ENCODE measurements at places on chromosomes 1 and 21. TPM values are rescaled to one million over a fixed set of nuclear protein-coding genes. Genes with fewer than 3 reads are reported as not detected.
A peak's percentile ranks its signal among the peaks of the same experiment; 100 is the strongest.

GRCh38 chr21:30831194-30831765, 1.7 kb upstream of the KRTAP7-1 start:
- peak; percentile 1 for DNase-seq

DNA sequence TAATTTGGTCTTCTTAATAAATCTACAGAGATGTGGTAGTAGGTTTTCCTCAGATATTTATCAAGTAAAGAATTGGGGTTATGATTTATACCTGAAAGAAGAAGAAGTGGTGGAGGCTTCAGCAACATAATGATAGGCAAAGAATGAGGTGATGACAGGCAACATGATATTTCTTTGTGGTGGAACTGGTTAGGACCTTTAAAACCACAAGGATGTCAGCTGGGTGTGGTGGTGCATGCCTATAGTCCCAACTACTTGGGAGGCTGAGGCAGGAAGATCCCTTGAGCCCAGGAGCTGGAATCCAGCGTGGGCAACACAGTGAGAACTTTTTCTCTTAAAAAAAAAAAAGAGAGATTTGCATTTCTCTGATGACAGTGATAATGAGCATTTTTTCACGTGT, 34.1 kb upstream of the COL11A1 start:
- DNase-seq, result no peak

GRCh38 chr1:235074523-235075047, 54.1 kb downstream of the TOMM20 start:
- DNase-seq, result peak; percentile 75

DNA sequence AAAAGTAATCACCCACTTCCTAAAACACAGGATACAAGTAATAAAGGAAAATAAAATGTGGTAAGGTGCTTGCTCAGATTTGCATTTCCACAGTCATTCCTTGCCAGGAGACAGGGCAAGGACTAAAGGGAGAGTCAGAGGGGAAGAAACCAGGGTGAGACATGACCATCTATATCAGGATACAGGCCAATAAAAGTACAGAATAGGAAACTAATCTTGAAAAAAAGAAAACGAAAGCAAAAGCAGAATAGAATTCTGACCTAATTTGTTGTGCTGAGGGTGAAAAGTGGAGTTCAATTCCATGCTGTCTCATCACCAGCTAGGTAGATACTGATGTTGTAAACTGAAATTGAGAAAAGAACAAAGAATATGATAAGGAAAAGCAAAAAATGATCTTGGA, 27.3 kb downstream of the JMJD4 start:
- no peak for DNase-seq

DNA sequence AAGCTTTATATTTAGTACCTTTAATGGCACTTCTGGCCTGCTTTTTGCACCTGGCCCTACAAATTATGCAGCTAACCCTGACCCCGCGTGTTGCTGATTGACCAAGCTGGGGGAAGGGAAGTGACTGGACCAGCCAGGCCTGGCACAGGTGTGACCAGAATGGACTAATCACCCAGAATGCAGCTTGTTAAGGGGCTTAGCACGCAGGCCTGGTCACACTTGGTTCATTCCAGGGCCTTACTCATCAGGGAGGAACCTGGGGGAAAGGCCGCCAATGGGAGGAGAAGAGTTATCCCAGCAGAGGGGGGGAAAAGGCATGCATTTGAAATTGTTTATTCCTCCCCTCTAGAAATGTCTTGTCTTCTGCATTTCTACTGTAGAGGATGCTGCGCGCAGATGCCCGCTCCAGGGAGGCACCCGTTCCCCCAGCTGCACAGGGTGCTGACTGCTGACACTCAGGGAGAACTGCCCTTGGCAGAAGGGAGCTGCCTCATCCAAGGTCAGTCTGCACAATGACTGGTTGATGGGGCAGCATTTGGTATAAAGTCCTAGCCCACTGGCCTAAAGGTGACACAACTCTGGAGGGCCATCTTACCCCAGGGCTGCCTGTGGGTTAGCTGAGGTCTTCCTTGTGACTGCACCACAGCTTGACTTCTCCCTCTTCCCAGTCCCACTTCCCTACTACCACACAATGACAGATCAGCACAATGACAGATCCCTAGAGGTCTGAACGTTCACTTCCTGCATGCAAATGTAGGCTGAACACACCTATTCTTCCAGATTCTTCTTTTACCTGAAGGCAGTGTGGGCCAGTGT, 29.0 kb downstream of the DHCR24 start:
- no peak for DNase-seq

- DNase-seq, result no peak
Observed at GRCh38 chr1:11013160-11013531, 692 bp downstream of the TARDBP start.

GRCh38 chr1:8097077-8097799, 71.1 kb upstream of the ERRFI1 start:
- DNase-seq, result peak; percentile 90

GRCh38 chr1:30824736-30825429, 67.3 kb upstream of the LAPTM5 start:
- no peak for DNase-seq

DNA sequence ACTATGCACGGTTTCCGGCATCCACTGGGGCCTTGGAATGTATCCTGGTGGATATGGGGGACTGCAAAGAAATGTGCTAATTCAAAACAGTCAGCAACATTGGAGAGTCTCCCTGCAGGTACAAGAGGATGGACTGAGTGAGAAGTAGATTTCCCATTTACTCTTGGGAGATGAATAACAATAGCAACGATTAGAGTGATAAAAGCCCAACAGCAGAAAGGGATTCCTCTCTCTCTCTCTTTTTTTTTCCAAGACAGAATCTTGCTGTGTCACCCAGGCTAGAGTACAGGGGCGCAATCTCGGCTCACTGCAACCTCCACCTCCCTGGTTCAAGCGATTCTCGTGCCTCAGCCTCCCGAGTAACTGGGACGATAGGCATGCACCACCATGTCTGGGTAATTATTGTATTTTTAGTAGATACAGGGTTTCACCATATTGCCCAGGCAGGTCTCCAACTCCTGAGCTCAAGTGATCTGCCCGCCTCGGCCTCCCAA, 5.0 kb upstream of the SHCBP1L start:
- DNase-seq, result no peak

DNA sequence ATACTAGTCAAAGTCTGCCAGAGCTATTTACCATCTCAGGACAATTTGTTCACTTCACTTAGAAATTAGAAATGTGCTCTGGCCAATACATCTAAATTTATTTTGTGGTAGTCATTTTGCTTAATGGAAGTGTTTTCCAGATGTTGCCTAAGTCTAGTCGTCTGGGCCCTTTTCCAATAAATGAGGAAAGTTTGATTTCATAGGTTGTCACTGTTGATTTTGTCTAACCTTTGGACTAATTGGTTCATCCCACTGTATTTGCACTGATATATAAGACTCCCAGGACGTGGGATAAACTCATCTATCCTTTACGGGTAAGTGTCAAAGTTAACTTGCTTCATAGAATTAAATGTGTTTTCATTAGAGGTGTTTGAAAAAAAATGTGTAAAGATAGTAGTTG, 79.1 kb downstream of the TPR start:
- DNase-seq, result no peak

DNA sequence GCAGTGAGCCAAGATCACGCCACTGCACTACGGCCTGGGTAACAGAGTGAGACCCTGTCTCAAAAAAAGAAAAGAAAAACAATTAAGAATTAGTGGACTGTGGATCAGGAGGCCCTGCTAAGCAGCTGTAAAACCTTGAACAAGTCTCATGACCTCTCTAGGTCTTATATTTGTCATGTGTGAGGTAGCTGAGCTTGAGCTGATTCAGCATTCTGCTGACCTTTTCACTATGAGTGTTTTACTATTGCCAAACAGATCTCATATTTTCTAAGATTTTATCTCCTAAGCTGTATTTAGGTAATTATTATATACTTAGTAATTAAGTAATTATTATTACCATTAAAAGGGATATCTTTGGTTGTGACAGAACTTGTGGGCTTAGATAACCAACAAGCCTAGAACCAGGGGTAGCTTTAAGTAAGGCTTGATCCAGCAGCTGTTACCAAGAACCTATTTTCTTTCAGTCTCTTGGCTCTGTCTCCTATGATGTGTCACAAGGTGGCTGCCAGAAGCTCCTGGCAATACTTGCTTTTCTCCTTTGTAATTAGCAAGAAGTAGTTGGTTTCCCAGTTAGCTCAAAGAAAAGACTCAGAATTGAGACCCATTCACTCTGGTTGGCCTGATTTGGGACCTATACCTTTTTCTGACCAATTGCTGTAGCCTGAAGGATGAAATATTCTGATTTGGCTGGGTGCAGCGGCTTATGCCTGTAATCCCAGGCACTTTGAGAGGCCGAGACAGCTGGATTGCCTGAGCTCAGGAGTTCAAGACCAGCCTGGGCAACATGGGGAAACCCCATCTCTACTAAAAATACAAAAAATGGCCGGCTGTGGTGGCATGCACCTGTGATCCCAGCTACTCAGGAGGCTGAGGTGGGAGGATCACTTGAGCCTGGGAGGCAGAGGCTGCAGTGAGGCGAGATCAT, 8.5 kb upstream of the ZC3H12A start:
- no peak for DNase-seq

DNA sequence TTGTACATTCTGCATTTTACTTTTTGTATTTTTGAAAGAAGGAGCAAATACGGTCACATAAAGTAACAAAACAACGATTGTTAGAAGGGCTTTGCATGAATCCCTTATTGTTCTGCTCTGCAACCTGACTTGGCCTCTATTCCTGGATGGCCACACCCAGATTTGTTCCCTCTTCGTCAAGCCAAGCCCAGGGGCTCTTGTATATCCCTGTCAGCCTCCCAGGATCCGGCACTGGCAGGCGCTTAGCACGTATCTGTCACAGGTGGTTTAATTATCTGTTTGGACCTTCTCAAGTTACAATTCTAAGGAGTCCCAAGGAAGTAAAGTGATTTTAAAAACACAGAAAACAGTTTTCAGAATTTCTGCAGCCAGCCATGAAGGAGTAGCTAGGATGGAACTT, 28.0 kb downstream of the CRYAA start:
- DNase-seq, result no peak

GRCh38 chr1:225021037-225021436, 91.6 kb downstream of the DNAH14 start:
- DNase-seq, result no peak

DNA sequence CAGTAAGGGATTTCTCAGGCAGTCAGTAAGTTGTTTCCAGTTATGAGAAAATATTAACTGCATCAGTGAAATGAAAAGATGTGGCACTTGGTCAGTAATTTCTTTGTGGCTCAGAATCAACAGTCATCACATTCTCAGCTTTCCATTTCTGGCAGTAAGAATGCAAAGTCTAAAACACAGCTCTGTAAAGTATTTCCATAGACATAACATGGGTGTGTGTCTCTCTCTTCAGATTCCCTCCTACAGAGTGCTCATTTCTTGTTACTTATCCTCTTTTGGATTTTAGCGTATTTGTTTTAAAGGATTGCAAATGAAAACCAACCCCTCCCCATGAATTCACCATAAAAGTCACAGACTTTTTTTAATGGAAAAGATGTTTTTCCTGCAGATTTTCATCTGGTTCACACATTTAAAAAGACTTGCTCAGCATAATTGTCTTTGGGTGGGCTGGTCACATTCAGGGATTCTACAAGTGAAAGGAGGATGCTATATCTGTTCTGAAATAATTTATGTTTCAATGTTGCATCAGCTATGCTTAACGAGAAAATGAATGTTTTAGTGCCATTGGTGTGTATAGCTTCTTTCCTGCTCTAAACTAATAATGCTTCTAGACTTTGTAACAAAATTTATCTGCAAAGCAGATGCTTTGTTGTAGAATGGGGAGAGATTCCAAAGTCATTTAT, 34.6 kb upstream of the CD55 start:
- no peak for DNase-seq

GRCh38 chr1:82485591-82486369, 685.0 kb downstream of the ADGRL2 start:
- DNase-seq, result no peak

- DNase-seq, result peak; percentile 75
Observed at GRCh38 chr1:202154766-202155477, 5.5 kb downstream of the PTPN7 start.

DNA sequence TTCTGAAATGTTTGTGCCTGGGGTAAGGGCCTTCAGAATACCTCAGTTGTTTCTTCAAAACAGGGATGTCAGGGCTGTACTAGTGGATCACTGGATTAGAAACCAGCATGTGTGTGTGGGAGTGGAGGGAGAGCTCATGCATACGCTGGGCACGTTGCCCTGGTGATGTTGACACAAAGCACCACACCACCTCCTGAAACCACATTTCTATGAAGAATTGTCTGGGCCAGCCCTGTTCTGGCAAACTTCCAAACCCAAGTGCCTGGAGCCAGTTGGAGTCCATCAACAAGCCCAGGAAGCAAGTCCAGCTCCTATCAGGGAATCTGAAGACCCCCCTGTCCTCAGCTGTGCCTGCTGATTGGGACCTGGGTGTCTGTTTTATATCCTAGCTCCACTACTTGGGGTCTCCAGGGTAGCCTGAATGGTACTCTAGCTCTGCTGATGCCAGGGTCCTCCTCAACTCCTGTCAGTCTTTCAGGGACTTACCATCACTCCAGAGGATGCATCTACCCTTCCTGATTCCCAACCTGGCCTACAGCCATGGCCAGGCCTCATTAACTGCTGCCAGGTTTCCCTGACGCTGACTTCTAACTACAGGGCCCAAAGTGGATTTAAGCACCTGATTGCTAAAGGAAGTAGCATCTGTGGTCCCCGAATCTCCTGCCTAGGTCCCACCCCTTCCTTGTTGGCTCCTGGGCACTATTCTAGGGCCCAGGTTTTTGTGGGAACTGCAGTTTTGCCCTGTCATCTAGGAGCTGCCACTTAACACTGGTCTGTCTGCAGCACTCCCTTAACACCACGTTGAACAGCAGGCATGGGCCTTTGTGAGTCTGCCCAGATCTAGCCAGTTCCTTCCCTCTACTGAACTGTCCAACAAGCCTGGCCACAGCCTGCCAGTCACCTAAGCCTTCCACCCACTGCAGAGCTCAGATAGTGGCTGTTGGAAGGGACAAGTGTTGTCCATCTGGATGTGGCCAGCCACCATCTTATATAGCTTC, 45.5 kb downstream of the LPAR3 start:
- DNase-seq, result peak; percentile 78

Gene PDC
- not detected for total RNA-seq

Gene MX2
- total RNA-seq, result 0.19 TPM

Gene NTRK1
- total RNA-seq, result not detected

Gene LYST
- 16.1 TPM for total RNA-seq

Gene FBXO28
- 82.2 TPM for total RNA-seq

Gene PRAMEF7
- total RNA-seq, result not detected

Gene NDUFS5
- total RNA-seq, result 620 TPM
